ENCODE measurements at places on chromosomes 4 and X.

- no peak for DNase-seq
Measured at GRCh38 chrX:46739736-46740135, 19.2 kb downstream of the SLC9A7 start.

DNA sequence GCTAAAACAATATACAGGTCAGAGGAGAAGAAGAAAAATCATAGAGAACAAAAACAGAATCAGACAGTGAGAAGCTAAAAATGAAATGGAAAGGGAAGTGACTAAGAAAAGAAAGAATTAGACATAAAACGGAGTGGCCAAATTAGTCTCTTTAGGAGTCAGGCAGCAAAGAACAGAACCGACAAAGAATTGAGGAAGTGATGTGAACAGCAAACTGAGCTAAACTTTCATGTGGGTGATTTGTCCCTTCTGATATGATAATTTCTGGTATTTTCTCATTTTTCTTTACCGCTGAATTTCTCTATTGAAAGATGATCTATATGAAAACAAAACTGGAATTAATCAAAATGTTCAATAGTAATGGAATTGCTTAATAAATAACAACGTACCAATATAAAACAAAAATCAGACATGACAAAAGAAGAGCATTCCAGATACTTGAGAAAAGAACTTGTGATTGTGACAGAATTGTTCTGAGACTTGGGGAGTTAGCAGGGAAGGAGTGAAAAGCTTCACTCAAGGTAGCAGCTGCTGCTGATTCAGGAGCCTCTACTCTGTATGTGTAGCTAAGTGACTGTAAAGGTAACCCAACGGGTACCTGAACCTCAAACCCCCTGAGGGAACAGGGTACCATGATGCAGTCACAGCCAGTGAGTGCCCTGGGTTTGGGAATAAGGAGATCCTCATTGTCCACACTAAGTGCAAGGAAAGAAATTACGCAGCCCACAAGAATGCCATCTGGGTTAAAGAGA, 8.8 kb downstream of the TAPT1 start:
- DNase-seq = no peak

DNA sequence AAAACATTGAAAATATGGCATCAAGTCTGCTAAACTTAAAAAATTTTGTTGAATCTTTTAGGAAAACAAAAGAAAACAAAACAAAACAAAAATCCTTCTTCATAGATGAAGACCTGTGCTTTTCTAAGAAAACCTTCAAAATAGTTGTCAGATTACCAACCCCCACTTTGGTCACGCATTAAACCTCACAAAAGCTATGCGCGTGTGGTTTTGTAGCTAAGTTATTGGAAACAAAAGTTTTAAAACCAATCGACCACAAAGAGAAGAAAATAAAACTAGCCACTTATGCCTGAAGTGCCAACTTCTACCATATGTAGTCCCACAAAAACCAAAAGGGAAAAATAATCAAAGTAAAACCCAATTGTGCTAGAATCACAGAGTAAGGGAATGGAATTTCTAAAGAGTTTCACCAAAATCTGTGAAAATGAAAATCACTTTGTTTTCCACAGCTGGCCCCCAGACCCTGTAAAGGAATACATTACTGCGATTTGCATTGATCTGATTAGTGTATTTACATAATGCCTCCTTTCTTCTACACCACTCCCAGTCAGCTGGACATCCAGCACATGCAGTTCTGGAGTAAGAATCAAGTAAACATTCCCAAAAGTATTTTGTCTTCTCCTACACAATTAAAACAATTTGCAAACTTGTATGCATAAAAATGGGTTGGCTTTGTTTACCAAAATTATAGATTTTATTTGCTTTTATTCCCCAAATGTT, 330.1 kb upstream of the DKK2 start:
- no peak for DNase-seq

DNA sequence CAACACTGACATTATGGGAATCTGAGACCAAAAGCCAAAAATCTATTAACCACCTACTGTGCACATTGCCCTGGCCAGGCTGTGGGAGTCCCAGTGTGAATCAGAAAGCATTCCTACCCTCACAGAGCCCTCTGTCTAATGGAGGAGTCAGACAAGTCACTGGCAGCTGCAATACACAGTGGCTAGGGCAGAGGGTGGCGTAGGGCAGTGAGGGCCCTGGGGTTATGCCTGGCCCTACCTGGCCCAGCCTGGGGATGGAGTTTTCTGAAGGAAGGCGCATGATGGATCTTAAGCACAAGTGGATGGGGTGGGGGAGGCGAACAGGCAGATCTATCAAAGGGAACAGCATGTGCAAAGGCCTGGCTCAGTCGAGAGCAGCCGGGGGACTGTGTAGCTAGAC, 10.8 kb downstream of the JAKMIP1 start:
- DNase-seq = no peak

GRCh38 chr4:2931512-2932301, 31.5 kb downstream of the NOP14 start:
- peak; percentile 53 for DNase-seq

- no peak for DNase-seq
Measured at GRCh38 chrX:4668802-4669536, 955.5 kb upstream of the PRKX start.

DNA sequence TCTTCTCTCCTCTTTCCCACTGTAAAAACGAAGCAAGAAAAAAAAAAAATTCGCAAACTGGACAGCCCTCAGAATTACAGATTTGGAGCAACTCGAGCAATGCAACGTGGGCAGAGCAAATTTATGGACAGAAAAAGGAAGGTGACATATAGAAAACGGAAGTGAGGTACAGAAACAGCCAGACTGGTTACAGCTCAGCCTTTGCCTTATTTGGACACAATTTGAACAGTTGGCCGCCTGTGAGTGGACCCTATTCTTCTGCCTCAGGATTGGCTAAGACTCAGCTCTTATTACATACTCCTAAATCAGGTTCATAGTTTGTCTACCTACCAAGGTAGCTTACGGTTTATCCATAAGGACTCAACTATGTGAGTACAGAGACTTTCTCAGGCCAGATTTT, 98.8 kb downstream of the SOWAHB start:
- no peak for DNase-seq

GRCh38 chr4:82842593-82842992, 44.0 kb upstream of the SCD5 start:
- DNase-seq = no peak

GRCh38 chr4:12583275-12583674, 900.9 kb downstream of the RAB28 start:
- no peak for DNase-seq

DNA sequence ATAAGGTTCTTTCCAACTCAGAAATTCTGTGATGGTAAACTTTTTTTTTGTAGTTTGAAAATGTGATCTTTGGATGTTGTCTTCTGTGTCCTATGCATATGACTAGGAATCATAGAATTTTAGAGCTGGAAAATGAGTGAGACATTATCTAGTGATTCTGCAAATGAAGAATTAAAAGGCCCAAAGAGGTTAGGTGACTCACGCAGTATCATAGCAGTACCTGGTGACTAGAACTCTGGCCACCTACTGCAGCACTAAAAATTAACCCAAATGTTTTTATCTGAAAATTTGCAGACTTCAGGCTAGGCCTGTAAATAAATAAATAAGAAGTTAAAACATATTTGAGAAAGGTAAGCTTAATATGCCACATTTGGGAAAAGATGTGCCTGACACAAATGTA, 52.8 kb downstream of the NFKB1 start:
- DNase-seq = no peak

DNA sequence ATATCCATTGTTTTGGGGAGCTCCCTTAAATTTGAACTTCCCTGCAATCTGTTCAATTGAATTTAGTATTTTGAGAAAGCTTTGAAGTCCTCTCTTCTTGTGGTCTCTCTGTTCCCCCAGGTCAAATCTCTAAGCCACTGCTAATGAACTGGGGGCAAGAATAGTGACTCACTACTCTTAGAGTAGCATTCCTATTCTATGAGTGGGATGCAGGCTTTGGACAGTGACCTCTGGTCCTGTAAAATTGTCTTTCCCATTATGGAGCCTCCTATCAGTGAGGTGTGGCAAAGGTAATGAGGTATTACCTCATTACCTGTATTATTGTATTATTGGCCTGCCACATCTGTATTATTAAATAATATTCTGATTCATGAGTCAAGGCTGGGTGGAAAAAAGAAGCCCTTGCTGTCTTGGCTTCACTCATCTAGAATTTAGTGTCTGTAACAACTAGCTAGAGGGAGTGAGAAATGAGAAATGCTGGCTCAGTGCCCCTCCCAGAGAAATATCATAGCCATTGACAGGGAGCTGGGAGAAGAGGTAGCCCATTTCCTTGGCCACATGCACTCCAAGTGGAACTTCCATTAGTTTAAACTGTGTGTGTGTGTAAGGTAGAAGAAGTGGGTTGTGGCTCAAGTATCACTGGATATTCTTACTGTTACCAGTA, 393.9 kb upstream of the CTSO start:
- no peak for DNase-seq

GRCh38 chr4:94208266-94208665, 601 bp downstream of the SMARCAD1 start:
- no peak for DNase-seq

GRCh38 chrX:35339796-35340195, 397.2 kb downstream of the FAM47B start:
- DNase-seq = no peak

DNA sequence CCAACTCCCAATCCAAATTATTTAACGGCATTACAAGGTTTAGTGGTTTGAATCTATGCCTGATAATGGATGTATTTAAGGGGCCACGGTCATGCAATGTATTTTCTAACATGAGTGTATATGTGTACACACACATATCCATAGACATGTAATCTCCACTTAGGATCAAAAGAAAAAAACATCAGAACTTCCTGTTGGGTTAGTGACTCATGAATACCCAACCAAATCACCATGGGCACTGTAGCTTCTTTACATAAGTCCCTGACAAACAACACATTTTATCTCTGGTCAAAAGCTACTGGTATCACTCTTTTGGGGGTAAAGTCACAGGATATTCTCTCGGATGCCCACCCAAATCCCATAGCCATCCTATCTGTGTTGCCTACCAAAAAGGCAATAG, 36.5 kb upstream of the TFDP3 start:
- no peak for DNase-seq

DNA sequence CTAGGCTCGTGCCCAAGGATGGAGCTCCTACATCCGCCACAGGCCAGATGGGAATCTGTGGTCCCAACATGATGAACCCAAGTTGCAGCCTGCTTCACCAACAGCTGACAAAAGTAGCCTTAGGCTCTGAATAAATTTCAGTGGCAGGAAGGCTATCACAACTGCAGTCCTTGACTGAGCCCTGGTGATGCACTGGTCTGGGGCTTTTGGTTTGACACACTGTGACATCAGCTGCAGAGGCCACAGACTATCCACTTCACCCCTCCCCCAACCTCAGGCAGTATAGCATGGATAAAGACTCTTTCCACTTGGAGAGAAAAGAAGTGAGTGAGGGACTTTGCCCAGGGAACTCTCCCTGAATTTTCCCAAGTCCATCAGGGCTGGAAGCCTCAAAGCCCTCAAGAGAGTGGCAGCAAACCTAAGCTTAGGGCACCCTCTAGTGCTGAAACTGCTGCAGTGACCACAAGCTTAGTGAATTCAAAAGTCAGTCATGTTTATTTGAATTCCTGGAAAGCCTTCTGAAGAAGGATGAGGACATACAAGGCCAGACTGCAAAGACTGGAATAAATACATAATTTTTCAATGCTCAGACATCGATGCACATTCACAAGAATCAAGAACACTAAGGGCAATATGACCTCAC, 135.0 kb upstream of the TENT5D start:
- no peak for DNase-seq

DNA sequence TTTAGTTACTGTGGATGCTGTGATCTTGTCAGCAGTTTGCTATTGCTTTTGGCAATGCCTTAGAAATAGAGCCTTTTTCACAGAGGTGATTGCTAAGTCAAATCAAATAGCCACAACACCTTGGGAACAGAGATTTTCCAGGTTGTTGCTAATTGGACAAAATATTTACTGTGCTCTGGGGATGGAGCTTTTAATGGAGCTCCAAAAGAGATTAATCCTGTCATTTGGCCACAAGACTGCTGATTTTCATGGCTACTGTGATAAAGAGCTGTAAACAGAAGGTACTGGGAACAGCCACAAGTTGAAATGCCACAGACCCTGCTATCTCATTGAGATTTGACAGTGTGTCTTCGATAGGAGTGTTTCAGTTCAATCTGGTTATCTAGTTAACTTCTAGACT, 1715.2 kb upstream of the ADGRL3 start:
- DNase-seq = no peak

- no peak for DNase-seq
Measured at GRCh38 chr4:78661086-78661690, 109.6 kb downstream of the ANXA3 start.

GRCh38 chr4:41741354-41741753, 7.2 kb downstream of the PHOX2B start:
- DNase-seq = no peak

DNA sequence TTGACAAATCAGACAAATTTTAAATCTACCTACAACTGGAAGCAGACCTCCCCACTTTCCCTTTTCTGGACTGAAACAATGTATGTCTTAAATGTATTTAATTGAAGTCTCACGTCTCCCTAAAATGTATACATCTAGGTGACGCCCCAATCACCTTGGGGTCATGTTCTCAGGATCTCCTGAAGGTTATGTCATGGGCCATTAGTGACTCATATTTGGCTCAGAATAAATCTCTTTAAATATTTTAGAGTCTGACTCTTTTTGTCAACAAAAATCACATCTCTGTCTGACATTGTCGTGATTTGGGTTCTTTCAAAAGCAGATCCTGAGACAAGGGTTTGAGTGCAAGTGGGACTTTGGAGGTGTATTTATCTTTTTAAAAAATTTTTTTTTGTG, 26.2 kb upstream of the BOD1L1 start:
- no peak for DNase-seq

GRCh38 chr4:127622921-127623796, 9.6 kb upstream of the INTU start:
- no peak for DNase-seq

DNA sequence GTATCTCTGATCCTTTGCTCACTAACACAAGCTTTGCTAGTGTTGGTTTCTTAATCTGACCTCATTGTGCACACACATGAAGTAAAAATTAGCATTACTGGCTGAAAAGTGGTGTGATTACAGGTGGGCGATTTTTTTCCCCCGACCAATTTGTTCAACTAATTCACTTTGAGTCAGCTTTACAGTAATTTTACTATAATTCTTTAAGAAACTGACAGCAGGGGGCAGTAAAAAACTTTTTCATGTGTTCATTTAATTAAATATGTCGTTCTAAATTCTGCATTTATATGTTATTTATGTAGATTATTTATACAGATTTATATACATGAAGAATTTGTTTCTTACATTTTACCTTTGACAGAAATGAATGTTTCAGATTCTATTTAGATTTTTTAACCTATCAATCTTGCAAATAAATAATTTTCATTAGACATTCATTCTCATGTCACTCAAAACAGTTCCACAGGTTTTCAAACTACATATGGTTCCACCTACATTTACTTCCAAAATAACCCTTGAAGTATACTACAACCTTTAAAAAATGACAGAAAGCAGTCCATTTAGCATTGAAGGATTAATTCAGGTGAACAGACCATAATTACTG, 17.5 kb downstream of the PALLD start:
- DNase-seq = no peak
